CD4-positive, alpha-beta memory T cell (primary cell): ENCODE measurements at places on chromosomes 1 and 21. TPM values are rescaled to one million over a fixed set of nuclear protein-coding genes. Genes with fewer than 3 reads are reported as not detected.
A peak's percentile ranks its signal among the peaks of the same experiment; 100 is the strongest.

MYBPHL gene
- not detected for total RNA-seq

RNU1-3 gene
- 3,010 TPM for total RNA-seq

EFNA3 gene
- total RNA-seq, result 4.3 TPM

GRCh38 chr1:212692774-212693644 is 6.6 kb downstream of the BATF3 start:
- H3K4me1 ChIP-seq, result peaks cover 10% of the 10 kb centered on the region
- DNase-seq, result no peak
- no peak overlapping the region for H3K27ac ChIP-seq
- H3K36me3 ChIP-seq, result no peaks in the 10 kb centered on the region

DNA sequence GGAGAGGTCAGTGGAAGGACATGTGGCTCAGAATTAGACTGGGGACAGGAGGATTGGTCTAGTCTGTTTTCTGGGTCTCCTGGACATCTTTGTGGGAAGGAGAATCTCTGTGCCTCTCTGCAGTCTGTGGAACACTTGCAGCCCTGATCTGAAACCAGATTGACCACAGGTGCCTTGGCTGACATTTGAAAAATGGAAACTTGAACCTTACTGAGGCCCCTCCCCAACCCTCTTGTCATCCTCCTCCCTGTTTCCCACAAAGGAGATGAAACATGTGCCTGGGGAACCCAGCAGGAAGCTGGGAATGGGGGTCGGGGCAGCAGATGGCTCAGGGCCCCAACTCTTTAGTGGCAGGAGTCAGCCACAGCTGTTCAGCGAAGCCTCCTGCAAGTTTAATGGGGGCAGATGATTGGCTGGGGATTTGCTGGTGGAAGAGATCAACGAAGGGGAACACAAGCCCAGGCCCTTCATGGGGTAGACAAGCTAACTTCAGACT is 18.1 kb downstream of the VASH2 start:
- no peaks in the 10 kb centered on the region for H3K4me1 ChIP-seq
- H3K27me3 ChIP-seq, result no peaks in the 10 kb centered on the region
- H3K4me3 ChIP-seq, result no peak overlapping the region
- DNase-seq, result no peak
- no peaks in the 10 kb centered on the region for H3K36me3 ChIP-seq

- DNase-seq, result peak; percentile 43
- peak overlapping the region; percentile 81 for H3K27ac ChIP-seq
- no peaks in the 10 kb centered on the region for H3K27me3 ChIP-seq
- H3K4me1 ChIP-seq, result peaks cover 23% of the 10 kb centered on the region
Observed at GRCh38 chr1:179082333-179082998, 596 bp downstream of the TOR3A start.

DNA sequence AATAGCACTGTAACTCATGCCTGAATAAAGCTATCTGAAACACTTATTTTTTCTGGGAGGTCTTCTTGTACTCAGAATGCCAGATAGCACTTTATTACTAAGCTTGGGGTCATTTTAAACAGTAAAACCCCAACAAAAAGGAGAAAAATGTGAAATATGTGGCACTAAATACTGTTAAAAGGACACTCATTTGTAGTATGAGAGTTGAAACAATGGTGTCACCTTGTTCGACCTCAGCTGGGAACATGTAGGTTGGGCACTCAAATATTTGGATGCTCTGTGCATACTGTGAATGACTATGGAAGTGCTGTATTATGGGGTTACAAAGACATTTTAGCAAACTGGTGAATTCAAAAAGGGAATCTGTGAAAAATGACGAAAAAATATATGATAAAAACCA is 53.9 kb downstream of the SELENOF start:
- no peak for DNase-seq
- no peaks in the 10 kb centered on the region for H3K4me1 ChIP-seq
- no peak overlapping the region for H3K4me3 ChIP-seq
- H3K27me3 ChIP-seq, result no peaks in the 10 kb centered on the region
- no peak overlapping the region for H3K27ac ChIP-seq

GRCh38 chr21:44065428-44065827 is 41.8 kb upstream of the PWP2 start:
- peaks cover 51% of the 10 kb centered on the region for H3K36me3 ChIP-seq
- H3K4me3 ChIP-seq, result no peak overlapping the region
- no peaks in the 10 kb centered on the region for H3K27me3 ChIP-seq
- H3K27ac ChIP-seq, result peak overlapping the region; percentile 70

- H3K4me1 ChIP-seq, result no peaks in the 10 kb centered on the region
- no peak overlapping the region for H3K27ac ChIP-seq
- no peak for DNase-seq
- peaks cover 51% of the 10 kb centered on the region for H3K36me3 ChIP-seq
Observed at GRCh38 chr1:19260211-19261138, 8.9 kb downstream of the MRTO4 start.

DNA sequence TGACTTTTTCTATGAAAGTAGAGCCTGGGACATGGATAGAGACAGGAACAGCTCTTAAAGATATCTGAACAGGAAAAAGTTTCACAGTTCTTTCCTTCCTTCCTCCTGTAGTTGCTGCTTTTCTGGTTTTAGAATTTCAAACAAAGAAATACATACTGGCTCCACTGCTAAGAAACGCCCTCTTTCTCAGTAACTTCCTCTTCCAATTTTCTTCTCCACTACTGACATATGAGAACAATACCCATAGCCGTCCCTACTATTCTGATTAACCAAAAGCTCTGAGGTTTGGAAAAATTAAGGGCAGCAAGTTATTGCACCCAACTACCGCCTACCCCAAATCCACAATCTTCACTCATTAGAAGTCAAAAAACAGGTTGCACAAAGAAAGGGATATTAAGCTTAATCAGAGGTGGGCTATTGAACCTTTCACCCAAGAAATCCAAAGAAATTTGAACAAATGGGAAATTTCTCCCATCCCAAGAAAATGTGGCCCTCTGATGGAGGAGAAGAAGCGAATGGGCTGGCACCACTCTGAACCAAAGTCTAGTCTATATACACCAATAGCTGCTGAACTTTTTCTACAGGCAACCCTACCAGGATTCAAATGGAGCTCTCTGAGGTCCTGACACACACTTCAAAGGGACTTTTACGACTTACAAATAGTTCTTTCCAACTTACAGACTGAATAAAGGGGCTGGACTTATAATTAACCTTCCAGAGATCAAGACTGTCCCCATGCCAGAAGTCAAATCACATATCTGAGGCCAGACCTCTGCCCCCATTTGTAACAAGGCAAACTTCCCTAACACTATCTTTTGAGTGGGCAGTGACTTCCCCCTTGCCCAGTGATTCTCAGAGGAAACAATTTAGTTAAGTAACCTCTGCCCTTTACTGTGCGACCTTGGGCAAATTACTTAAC is 1.7 kb downstream of the WASF2 start:
- peak overlapping the region; percentile 44 for H3K4me3 ChIP-seq
- no peaks in the 10 kb centered on the region for H3K36me3 ChIP-seq
- H3K4me1 ChIP-seq, result peaks cover 48% of the 10 kb centered on the region
- H3K27me3 ChIP-seq, result no peaks in the 10 kb centered on the region
- DNase-seq, result no peak

DNA sequence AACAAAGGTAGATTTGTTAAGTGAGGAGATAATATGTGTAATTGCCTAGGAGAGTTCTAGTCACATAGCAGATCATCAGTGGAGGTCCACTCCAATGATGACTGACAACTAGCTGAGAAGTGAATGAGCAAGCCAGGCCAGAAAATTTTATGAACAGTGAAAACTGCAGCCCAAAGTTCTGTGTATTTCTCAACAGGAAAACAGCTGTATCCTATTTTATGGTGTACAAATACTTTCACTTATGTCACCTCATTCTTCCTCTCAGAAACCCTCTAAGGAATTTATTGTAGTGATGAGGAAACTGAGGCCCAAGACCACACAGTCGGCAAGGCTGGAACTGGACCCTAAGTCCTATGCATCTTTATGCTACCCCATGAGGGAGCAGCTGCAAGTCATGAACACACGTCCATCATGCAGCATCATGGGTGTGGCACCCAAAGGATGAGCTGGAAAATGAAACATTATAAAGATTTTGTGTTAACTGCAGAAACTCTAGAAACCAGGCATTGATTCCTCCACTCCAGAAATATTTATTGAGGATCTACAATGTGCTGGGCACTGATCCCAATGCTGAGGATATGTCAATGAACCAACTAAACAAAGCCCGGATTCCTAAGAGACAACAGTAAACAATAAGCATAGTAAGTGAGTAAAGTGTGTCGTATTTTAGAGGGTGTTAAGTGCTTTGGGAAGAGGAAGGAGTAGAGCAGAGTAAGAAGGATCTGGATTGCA is 99.5 kb upstream of the DUSP10 start:
- H3K27ac ChIP-seq, result no peak overlapping the region
- H3K4me1 ChIP-seq, result peaks cover 18% of the 10 kb centered on the region
- no peak overlapping the region for H3K4me3 ChIP-seq
- H3K27me3 ChIP-seq, result no peaks in the 10 kb centered on the region
- no peaks in the 10 kb centered on the region for H3K36me3 ChIP-seq

DNA sequence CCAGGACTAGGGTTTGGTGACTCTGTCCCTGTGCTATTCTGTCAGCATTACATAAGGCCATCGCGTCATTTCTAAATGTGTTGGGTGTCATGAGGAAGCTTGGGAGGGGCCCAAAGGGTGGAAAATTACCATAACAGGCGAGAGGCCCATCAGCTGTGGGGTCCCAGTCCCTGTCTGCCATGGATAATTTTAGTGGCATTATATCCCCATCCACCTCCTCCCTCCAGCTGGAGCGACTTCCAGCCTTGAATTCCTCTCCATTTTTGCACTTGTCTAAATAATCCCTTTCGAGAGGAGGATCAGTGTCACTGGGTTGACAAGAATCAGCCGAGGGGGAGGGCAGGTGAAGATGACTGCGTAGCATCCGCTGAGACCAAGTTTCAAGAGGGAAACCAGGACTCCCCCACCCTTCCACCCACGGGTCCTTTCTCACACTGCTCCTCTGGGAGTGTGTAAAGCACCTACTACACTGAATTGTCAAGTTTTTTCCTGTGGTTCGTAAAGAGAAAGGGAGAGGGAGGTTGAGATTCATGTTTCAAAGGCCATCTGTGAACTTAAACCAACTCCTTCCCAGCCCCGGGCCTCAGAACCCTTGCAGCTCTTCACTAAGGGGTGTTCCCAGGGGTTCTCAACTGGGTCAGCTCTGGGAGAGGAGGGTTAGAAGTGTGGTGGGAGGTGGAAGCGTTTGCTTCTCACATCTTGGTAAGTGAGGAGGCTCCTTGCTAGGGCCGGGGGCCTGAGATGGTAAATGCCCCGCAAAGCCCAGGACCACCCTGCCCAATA is 29.2 kb downstream of the VASH2 start:
- H3K36me3 ChIP-seq, result no peaks in the 10 kb centered on the region
- no peaks in the 10 kb centered on the region for H3K27me3 ChIP-seq
- H3K4me3 ChIP-seq, result no peak overlapping the region
- no peak overlapping the region for H3K27ac ChIP-seq
- DNase-seq, result peak; percentile 14
- peaks cover 9% of the 10 kb centered on the region for H3K4me1 ChIP-seq

- no peaks in the 10 kb centered on the region for H3K27me3 ChIP-seq
- H3K4me3 ChIP-seq, result no peak overlapping the region
- peaks cover 64% of the 10 kb centered on the region for H3K4me1 ChIP-seq
- H3K36me3 ChIP-seq, result peaks cover 44% of the 10 kb centered on the region
- H3K27ac ChIP-seq, result peak overlapping the region; percentile 80
- DNase-seq, result no peak
Observed at GRCh38 chr1:206472454-206472853, 2.2 kb downstream of the IKBKE start.

DNA sequence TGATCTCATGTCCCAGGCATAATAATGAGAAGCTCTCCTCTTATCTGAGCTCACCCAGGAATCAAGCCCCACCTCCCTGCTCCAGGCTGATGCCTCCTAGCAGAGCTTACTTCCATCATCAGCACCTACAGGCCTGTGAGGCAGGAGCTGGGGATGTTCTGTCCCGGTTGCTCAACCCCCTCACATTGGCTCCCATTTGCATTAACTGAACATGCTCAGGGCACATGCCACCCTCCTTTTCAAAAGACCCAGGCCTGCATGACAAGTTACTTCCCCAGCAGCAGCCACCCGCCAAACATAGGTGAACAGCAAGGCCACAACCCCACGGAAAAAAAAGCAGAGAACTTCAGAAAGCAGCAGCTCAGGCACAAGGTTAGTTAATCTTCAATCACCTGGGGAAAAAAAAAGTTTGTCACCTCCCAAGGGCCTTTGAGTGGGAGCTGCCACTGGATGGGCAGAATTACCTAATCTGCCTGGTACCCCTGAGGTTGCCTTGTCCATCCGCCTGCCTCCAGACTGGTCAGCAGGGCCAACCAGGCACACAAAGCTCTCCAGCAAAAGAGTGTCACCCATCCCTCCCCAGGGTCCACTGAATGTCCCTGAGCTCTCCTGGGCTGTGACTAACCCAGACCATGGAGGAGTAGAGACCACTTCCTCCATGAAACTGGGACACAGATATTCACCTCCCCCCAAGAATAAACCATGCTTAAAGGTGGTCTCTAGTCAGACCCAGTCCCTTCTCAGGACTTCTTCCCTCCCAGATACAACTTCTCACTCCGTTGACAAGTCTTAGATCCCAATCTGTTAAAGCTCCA is 4.4 kb downstream of the KCNN3 start:
- no peak for DNase-seq
- H3K4me1 ChIP-seq, result peaks cover 21% of the 10 kb centered on the region
- H3K27ac ChIP-seq, result no peak overlapping the region
- H3K36me3 ChIP-seq, result no peaks in the 10 kb centered on the region
- peaks cover 24% of the 10 kb centered on the region for H3K27me3 ChIP-seq
- H3K4me3 ChIP-seq, result no peak overlapping the region

- H3K27ac ChIP-seq, result no peak overlapping the region
- H3K27me3 ChIP-seq, result no peaks in the 10 kb centered on the region
- H3K36me3 ChIP-seq, result no peaks in the 10 kb centered on the region
- no peak for DNase-seq
- H3K4me1 ChIP-seq, result no peaks in the 10 kb centered on the region
Observed at GRCh38 chr1:6294080-6294889, 33.4 kb upstream of the GPR153 start.

- no peak overlapping the region for H3K27ac ChIP-seq
- H3K27me3 ChIP-seq, result no peaks in the 10 kb centered on the region
- H3K4me1 ChIP-seq, result no peaks in the 10 kb centered on the region
- no peaks in the 10 kb centered on the region for H3K36me3 ChIP-seq
Observed at GRCh38 chr21:29645666-29646553, 293.9 kb downstream of the GRIK1 start.

- no peaks in the 10 kb centered on the region for H3K27me3 ChIP-seq
- peaks cover 24% of the 10 kb centered on the region for H3K4me1 ChIP-seq
- H3K36me3 ChIP-seq, result no peaks in the 10 kb centered on the region
- peak; percentile 73 for DNase-seq
- H3K27ac ChIP-seq, result no peak overlapping the region
- no peak overlapping the region for H3K4me3 ChIP-seq
Observed at GRCh38 chr1:147640553-147641165, 29.7 kb downstream of the ACP6 start.

- no peaks in the 10 kb centered on the region for H3K27me3 ChIP-seq
- no peak overlapping the region for H3K27ac ChIP-seq
- peaks cover 20% of the 10 kb centered on the region for H3K36me3 ChIP-seq
- DNase-seq, result no peak
- H3K4me1 ChIP-seq, result peaks cover 68% of the 10 kb centered on the region
Observed at GRCh38 chr21:46555225-46555617, 49.7 kb downstream of the S100B start.
